Stimulated activated CD4-positive, alpha-beta T cell treated with anti-CD3 and anti-CD28 coated beads, Interleukin-1b, Interleukin-23, amount 100 ng/mL, for 24 hours (primary cell): ENCODE measurements at places on chromosomes 4 and X.
A peak's percentile ranks its signal among the peaks of the same experiment; 100 is the strongest.

DNA sequence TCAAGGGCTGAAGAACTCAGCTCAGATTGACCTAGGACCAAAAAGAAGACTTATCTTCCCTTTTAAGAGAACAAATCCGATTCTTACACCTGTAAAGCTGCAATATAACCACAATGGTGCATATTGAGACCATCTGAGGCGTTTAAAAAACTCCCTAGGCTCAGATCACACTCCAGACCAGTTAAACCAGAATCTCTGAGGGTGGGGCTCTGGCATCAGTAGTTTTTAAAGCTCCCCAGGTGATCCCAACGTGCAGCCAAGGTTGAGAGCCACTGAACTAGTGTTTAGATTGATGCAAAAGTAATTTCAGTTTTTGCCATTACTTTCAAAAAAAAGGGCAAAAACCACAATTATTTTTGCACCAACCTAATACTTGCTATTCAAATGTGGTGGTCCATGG lies 73.9 kb upstream of the GPM6B start:
- DNase-seq, result no peak

DNA sequence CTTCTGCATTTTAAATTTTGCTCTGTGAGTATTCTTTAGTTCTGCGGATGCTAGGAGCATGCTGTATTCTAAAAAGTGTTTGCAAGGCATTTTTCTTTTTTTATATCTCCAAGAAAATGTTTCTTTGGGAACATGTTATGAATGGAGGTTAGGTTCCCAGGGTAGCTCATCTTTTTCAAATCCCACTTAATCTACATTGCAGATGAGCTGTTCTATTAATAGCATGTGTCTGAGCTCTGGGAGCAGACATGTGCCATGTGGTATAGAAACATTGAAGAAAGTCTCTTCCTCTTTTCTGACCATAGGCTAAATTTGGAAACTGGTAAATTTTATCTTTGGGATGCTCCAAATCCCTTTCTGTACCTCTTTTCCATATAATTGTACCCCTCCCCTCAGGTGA lies 23.2 kb downstream of the DIAPH2 start:
- no peak for DNase-seq

DNA sequence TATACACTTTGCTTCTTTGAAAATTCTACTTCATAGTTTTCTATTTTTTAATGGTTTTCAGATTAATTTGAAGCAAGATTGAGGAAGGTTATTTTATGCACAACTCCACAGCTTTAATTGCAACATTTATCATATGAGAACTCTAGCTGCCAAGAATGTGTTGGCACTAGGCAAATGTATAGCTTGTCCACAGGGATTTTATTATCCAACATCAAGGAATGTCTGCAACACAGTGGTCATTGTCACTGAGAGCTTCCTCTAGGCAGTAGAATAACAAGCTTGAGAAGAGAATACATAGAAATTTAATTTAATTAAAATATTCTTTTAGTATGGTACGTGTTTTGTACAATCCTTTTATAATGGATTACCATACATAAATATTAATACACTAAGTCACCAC lies 1600.8 kb downstream of the ARAP2 start:
- no peak for DNase-seq

DNA sequence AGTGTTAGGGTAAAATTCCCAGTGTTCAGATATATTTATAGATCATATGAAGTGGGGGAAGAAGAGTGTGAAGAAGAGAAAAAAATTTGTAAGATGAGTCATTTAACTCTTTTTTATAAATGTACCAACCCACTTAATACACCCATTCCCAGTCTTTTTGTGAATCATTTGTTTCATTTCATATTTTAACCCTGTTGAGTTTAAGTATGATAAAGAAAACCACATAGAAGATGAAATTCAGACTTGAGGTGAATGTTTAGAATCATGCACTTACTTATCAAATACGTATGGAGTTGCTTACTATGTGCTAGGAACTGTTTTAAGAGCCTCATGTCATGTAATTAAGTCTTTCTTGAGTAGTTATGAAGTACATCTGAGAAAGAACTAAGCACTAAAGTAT lies 56.6 kb upstream of the DAPP1 start:
- no peak for DNase-seq

- no peak for DNase-seq
These were observed 7.2 kb downstream of the SLC25A6 start for GRCh38 chrX:1384658-1385252.

GRCh38 chr4:8403173-8403753 lies 37.3 kb downstream of the ACOX3 start:
- peak; percentile 37 for DNase-seq

DNA sequence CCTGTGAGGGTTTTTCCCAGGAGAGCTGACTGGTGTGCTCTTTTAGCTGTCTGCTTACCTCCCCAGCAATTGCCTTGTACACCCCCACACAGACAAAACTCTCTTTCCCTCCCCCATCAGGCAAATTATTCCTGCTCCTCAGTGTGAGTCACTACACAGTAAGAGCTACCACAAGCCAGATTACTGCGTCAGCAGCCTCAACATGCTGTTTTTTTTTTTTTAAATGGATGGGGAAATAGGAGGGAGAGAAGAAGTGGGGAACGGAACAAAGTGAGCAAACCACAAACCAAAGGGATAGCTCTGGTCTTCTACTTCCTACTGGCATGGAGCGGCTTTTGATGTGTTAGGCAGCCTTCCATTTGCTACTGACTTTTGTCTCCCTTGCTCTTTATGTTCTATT lies 107.5 kb upstream of the ACSL4 start:
- no peak for DNase-seq

GRCh38 chr4:121764702-121765367 lies at the start of gene SMIM43:
Gene SMIM43, minus strand, starts transcription at chr4:121765164. Its CDS starts 59 bp downstream, at chr4:121765105.
- no peak for DNase-seq

DNA sequence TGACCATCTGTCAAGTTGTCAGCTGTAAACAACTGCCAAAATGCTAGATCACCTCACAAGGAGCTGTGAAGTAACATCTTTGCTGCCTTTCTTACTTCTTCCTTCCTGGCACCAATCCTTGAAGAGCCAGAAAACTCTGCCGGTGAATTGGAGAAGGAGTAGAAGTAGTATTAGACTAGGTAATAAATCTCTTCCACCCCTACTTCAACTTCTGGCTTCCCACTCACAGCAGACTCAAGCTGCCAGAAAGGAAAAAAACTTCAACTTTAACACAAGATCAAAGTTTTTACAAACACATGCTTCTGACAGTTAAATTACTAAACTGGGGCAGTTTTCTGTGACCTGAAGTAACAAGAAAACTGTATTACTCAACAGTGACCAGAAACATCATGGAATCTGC lies 164.7 kb upstream of the SLC7A11 start:
- no peak for DNase-seq

GRCh38 chr4:40613456-40613855 lies 16.2 kb downstream of the RBM47 start:
- no peak for DNase-seq

GRCh38 chrX:45623266-45623665 lies 422.6 kb upstream of the DIPK2B start:
- no peak for DNase-seq

- no peak for DNase-seq
These were observed 94.1 kb upstream of the GALNT7 start for GRCh38 chr4:173074501-173074946.

DNA sequence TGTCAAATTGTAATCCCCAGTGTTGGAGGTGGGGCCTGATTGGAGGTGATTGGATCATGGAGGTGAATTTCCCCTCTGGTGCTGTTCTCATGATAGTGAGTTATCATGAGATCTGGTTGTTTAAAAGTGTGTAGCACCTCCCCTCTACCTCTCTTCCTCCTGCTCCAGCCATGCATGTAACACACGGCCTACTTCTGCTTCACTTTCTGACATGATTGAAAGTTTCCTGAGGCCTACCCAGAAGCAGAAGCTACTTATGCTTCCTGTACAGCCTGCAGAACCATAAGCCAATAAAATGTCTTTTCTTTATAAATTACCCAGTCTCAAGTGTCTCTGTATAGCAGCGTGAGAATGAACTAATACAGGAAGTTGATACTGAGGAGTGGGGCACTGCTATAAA lies 61.7 kb upstream of the DDX60 start:
- no peak for DNase-seq

DNA sequence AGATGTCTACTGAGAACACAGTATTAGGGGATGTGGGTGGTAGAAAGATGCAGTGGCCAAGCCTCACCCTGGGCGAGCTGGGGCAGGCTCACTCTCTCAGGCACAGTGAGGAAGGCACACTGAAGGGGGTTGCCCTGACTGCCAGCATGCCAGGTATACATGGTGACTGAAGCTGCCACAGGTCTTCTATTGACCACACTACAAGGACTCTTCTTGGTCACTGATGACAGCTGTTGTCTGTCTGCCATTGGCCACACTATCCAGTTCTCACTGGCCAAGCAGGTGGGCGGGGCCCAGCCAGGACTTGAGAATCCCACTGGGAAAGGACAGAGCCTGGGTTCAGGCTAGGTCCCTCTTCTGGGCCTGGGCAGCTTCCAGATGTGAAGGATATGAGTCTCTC lies 39.7 kb upstream of the TBC1D14 start:
- DNase-seq, result no peak

DNA sequence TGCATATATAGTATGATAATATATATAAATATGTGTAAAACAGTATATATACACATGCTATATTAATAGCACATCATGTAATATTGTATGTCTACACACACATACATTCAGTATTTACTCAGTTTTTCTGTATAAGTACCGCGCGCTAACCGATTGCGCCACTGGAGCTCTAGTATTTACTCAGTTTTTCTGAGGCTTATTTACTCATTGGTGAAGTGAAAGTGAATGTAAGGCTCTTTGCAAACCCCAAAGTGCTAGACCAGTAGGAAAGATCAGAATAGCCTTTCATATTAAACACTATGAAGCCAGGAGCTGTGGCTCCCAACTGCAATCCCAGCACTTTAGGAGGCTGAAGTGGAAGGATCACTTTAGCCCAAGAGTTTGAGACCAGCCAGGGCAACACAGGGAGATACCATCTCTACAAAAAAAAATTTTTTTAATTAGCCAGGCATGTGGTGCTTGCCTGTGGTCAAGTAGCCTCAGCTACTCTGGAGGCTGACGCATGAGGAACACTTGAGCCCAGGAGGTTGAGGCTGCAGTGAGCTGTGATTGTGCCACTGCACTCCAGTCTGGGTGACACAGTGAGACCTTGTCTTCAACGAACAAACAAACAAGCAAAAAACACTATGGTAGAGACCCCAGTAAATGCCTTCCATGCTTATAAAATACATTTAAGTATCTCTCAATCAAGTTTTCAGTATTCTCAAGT lies 125.8 kb downstream of the KIT start:
- DNase-seq, result no peak

DNA sequence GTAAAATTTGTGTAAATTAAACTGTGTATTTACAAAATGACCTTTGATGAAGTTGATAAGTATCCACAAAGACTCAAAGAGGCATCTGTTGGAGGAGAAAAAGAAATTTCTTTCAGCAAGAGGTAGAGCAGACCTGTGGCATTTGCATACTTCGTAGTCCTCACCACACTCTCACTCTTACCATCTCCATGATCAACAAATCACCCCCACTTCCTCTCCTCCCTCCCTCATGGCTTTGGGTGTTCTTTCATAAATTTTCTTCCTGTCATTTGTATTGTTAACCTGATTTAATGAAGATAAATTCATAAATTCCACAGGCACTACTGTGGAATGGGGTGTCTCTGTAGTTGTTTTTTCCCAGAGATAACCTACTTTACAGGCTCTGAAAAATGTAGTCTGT lies 366.5 kb downstream of the ZNF674 start:
- no peak for DNase-seq

GRCh38 chrX:123339221-123339905 lies 155.3 kb downstream of the GRIA3 start:
- no peak for DNase-seq
